ENCODE measurements at places on chromosomes 11 and 22. TPM values are rescaled to one million over a fixed set of nuclear protein-coding genes. Genes with fewer than 3 reads are reported as not detected.

Gene MIAT
- 0.41 TPM for polyA plus RNA-seq

Gene RAB36
- polyA plus RNA-seq = 1.2 TPM

Gene IFT27
- polyA plus RNA-seq = 19.2 TPM

Gene P4HA3
- 9.3 TPM for polyA plus RNA-seq

Gene RIBC2
- 2.5 TPM for polyA plus RNA-seq

Gene SULT4A1
- polyA plus RNA-seq = 2.5 TPM

Gene CXCR5
- polyA plus RNA-seq = 0.14 TPM

Gene ZNF195
- polyA plus RNA-seq = 15.6 TPM

Gene MRGPRX3
- not detected for polyA plus RNA-seq

Gene GSTT4
- not detected for polyA plus RNA-seq

Gene USP35
- polyA plus RNA-seq = 3.5 TPM

Gene CBY1
- 38.6 TPM for polyA plus RNA-seq

Gene LRRC74B
- 0.34 TPM for polyA plus RNA-seq

Gene OR5P2
- not detected for polyA plus RNA-seq
